Stimulated activated CD4-positive, alpha-beta T cell treated with anti-CD3 and anti-CD28 coated beads, Interleukin-15, amount 100 ng/mL, for 1 hour (primary cell): ENCODE measurements at places on chromosomes 12 and 14.
A peak's percentile ranks its signal among the peaks of the same experiment; 100 is the strongest.

GRCh38 chr14:104249089-104249488 lies 110.7 kb downstream of the KIF26A start:
- no peak for DNase-seq

DNA sequence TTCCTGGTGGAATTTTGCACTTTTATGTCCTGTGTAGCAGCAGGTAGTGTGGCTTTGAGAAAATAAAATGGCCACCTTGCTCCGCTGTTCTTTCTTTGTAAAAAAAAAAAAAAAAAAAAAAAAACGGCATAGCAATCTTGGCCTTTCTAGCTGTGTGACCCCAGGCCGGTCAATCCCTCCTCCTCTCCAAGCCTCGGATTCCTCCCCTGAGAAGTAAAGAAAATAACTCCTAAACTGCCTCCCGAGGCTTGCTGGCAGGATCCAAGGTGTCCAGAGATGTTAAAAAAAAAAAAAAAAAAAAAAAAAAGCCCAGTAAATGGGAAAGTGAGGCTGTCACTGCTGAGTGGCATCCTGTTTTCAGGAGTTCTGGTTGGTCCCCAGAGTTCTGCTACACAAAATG lies 23.9 kb upstream of the MAP1LC3B2 start:
- DNase-seq = no peak

DNA sequence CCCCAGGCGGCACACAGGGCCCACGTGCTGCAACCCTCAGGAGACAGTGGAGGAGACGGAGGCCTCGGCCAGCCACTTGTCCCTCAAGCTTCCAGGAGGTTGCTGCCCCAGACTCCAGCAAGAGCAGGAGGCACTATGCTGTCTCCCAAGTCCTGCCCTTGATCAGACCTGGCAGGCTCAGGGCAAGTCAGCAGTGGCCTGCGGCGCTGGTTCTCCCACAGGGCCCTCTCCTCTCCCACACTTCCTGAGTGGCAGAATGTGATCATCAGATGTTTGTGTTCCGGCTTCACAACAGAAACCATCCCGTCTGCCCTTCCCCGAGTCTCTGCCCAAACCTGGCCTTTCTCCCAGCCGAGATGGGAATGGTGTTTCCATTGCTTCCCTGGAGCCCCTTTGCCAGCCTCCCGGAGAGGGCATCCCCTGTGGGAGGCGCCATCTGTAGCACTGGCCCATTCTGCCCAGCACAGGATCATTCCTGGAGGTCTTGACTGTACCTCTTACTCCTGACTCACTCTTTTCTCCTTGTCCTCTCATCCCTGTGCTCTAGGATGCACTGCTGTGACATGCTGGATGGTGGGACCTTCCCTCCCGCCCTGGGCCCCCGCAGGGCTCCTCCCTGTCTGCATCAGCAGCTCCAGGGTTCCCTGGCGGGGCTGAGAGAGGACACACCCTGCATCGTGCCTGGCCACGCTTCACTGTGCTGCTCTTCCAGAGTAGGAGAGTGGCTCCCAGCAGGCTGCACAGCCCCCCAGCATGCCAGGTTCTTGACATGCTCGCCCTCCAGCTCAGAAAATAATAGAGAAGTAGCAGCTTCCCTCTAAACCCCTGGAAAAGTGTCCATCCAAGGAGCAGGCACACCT lies 114.7 kb upstream of the FKBP4 start:
- DNase-seq = no peak

DNA sequence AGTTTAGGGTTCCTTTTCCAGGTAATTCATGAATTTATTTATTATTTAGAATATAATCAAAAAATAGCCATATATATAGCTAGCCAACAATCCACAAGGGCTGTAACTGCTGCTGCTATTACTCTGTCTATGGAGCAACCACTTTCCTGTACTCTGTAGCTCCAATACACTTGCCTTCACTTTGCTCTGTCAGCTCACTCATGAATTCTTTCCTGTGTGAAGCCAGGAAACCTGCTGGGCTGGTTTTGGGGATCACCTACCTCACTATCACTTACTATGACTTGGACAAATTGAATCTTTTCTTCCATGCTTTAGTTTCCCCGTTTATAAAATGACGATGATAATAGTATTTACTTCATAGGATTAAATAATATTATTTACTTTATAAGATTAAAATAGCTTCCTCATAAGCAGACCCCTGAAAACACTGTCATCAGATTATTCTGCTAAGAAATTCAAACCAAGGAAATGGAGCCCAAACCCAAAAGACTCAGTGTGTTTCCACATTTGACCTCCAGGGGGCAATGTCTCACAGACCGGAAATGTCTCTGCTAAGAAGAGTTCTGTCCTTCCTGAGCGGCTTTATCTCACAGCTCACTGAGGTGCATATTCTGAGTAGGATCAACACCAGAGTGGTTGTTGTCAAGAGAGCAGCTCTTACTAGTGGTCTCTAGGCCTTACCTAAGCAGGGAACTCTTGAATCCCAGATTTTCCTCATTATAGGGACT lies 457.1 kb downstream of the DAD1 start:
- no peak for DNase-seq

DNA sequence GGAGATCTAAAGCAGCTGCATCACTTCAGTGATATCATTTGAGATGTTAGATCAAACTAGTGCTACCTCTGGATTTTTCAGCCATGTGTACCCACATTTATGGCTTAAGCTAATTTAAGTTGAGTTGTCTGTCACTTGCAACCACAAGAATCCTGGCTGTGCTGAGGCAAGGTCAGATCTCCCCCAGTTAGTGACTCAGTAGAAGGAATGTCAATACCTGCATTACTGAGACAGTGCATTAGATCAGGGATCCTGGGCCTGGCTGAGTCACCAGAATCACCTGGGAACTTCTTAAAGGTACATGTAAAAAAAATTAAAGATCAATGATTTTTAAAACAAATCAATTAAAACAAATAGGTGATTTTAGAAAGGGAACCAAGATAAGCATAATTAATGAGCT lies 84.6 kb upstream of the GRIN2B start:
- no peak for DNase-seq

GRCh38 chr14:52716155-52716554 lies 9.2 kb downstream of the PSMC6 start:
- no peak for DNase-seq

GRCh38 chr12:67759829-67760228 lies 111.3 kb downstream of the DYRK2 start:
- DNase-seq = no peak

DNA sequence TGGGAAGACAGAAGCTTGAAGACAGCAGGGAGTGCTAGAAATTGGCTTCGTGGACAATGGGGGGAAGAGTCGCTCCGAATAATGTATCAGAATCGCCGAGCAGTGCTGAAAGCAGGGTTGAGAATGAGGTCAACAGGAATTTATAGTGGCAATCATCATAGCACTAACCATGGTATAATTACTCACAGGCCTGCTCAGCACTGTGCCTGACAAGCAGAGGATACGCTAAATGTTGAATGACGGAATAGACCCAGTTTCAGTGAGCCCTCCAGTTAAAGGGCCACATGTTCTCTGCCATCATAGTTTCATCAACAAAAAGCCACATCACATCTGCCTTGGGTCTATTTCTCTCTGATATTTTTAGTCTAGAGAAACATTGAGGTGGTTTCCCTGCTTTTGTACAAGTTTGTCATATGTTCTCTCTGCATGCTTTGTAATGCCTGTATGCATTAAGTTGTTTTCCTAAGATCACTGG lies 130.3 kb upstream of the EGLN3 start:
- no peak for DNase-seq

GRCh38 chr12:52258335-52258901 lies 16.0 kb upstream of the KRT86 start:
- no peak for DNase-seq

- no peak for DNase-seq
These were observed 80.0 kb downstream of the CIT start for GRCh38 chr12:119797090-119797489.

GRCh38 chr14:77965919-77966435 lies 166.1 kb downstream of the ADCK1 start:
- no peak for DNase-seq

- DNase-seq = no peak
These were observed 489.8 kb upstream of the FLRT2 start for GRCh38 chr14:85040046-85040685.

DNA sequence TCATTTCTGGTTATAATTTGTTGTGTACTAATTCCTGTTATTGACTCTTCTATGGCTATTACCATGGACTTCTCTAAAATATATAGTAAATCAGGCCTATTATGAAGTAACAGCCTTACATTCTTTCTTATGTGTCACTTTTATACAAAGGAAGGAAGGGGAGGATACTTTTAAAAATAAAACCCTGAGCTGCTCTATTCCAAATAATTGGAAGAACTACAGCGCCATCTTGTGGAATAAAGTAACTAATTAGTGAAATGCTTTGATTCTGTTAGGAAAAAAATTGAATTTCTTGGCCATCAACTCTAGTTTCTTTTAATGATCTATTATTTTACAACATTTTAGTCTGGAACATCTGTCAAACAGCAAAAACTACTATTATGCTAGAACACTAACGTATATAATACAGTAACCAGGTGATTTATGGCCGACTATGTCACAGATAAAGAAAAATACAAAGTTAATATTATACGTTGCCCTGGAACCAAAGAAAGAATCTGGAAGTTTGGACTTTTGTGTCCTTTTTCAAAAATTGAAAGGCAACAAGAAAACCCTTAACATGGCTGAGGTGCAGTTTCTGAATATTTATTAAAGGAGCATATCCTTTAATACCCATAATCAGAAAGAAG lies 55.0 kb upstream of the NELL2 start:
- DNase-seq = no peak

- no peak for DNase-seq
These were observed 11.0 kb upstream of the PPP4R3A start for GRCh38 chr14:91521061-91521640.

- no peak for DNase-seq
These were observed 149.6 kb downstream of the SLC38A6 start for GRCh38 chr14:61130512-61131260.

GRCh38 chr12:120944645-120945217 lies 33.6 kb upstream of the HNF1A start:
- DNase-seq = peak; percentile 57

DNA sequence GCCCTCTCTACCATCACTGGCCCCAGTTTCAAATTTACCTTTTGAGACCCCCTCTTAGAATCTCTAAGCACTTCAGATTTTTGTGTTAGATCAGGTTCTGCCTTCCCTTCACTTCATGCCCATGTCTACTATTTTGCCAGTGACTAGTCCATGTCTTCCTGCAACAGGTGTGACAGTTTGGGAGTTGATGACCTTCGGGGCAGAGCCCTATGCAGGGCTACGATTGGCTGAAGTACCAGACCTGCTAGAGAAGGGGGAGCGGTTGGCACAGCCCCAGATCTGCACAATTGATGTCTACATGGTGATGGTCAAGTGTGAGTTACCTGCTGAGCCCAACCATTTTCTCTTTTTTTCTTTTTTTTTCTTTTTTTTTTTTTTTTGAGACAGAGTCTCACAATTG lies 5.8 kb upstream of the PA2G4 start:
- no peak for DNase-seq

GRCh38 chr12:94856324-94856723 lies 147.2 kb downstream of the NDUFA12 start:
- no peak for DNase-seq

DNA sequence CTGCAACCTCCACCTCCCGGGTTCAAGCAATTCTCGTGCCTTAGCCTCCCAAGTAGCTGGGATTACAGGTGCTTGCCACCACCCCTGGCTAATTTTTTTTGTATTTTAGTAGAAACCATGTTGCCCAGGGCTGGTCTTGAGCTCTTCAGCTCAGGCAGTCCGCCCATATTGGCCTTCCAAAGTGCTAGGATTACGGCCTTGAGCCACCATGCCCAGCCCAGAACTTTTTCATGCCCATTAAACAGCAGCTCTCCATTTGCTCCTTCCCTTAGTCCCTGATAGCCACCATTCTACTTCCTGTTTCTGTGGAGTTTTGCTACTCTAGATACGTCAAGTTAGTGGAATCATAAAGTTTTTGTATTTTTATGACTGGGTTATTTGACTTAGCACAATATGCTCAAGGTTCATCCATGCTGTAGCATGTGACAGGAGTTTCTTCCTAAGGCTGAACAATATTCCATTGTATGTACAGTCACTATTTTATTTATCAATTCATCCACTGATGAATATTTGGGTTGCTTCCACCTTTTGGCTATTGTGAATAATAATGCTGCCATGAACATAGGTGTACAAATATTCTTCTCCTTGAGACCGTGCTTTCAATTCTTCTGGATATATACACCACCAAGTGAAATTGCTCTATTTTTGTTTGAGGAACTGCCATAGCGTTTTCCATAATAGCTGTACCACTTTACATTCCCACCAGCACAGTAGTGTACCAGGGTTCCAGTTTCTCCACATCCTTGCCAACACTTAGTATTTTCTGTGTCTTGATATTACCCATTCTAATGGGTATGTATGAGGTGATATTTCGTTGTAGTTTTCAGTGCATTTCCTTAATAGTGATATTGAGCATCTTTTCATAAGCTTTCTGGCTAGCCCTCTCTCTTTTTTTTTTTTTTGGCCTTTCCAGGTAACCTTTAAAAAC lies 15.0 kb downstream of the ATF1 start:
- DNase-seq = no peak

GRCh38 chr14:72182708-72183432 lies 250.6 kb downstream of the RGS6 start:
- no peak for DNase-seq

- DNase-seq = no peak
These were observed 6.7 kb upstream of the SLC15A4 start for GRCh38 chr12:128830505-128830893.

DNA sequence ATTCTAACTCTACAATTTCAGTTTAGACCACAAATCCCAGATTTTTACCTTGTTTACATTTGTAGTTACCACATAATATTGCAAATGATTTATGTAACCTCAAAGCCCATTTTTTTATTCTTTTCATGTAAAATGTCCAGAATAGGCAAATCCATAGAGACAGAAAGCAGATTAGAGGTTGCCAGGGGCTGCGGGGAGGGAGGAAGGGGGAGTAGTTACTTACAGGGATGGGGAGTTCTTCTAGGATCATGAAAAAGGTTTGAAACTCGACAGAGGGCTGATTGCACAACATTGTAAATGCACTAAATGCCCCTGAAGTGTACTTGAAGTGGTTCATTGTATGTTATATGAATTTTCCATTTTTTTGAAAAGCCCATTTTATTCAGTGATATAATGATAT lies 66.5 kb downstream of the PPP2R5C start:
- no peak for DNase-seq

GRCh38 chr14:91373591-91374254 lies 43.9 kb downstream of the CCDC88C start:
- no peak for DNase-seq

DNA sequence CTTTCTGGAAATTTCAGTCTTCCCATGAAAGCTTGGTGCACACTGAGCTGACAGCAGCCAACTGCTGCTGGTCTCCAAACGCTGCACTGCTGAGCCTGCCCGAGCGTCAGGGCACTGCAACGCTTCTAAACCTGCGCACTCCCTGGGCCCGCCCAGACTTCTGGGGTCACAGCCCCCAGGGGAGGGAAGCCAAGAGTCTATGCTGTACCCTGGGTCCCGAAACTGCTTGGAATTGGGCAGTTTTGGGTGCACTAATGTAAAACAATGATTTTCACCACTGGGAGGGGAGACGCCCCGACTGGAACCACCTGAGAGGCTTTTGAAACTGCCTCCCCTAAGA lies 32.0 kb downstream of the CCDC92 start:
- DNase-seq = no peak

- no peak for DNase-seq
These were observed 216.5 kb downstream of the PHLDA1 start for GRCh38 chr12:75814851-75815754.
